ENCODE measurements at places on chromosomes 12 and 14.

- DNase-seq: no peak
These were observed 13.1 kb upstream of the ATP5F1B start for GRCh38 chr12:56658921-56659320.

- no peak for DNase-seq
These were observed 44.7 kb downstream of the TCHP start for GRCh38 chr12:109944561-109945359.

DNA sequence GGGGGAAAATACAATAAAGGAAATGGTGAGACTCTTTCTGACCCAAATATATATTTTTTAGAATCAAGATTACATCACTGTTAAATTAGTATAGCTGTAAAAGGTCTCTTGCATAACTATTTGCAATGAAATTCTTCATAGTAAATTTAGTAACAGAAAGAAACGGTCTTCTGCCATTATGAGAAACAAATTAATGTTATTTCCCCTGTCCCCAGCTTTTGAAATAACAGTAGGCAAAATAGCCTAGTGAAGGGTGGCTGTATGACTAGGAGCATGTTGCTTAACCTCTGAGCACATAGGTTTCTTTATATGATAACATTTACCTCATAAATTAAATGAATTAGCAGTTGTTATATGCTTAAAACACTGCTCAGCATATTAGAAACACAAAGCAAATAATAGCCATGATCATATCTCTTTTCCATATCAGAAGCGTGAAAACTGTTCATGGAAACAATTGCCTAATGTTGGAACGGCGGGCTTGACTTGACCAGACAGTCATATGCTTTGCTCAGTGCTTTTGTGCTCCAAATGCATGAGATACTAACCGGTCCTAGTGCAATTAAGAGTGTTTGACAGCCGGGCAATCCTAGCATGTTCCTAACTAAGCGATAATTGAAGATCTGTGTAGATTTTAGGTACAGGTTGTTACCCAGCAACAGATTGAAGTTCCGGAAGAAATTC is 24.0 kb downstream of the BHLHE41 start:
- no peak for DNase-seq

DNA sequence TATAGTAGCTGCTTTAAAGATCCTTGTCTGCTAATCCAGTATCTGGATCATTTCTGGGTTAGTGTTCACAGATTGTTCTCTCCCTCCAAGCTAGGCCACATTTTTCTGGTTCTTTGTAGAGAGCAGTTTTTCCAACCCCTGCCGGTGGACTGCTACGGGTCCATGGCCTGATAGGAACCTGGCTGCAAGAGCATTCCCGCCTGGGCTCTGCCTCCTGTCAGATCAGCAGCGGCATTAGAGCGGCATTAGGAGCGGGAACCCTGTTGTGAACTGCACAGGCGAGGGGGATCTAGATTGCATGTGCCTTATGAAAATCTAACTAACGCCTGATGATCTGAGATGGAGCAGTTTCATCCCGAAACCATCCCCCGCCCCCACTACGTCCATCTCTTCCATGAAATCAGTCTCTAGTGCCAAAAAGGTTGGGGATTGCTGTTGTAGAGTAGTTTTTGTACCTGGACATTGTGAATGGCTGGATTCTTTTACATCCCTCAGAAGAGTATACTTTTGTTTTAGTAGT is 50.4 kb downstream of the MYRFL start:
- DNase-seq: no peak

GRCh38 chr14:48536318-48536717 is 860.9 kb upstream of the MDGA2 start:
- DNase-seq: no peak

DNA sequence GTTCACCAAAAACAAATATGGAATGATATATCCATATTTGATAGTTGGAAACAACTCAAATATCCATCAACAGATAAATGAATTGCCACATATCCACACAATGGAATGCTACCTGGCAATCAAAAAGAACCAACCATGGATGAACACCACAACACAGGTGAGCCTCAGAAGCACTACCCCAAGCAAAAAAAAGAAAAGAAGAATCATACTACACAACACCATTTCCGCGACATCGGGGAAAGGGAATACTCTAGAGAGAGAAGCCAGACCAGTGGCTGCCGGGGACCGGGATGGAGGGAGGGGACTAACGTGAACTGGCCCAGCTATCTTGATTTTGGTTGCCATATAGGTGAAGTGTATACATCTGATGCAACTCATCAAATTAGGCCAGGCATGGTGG is 41.4 kb downstream of the SCARB1 start:
- no peak for DNase-seq

DNA sequence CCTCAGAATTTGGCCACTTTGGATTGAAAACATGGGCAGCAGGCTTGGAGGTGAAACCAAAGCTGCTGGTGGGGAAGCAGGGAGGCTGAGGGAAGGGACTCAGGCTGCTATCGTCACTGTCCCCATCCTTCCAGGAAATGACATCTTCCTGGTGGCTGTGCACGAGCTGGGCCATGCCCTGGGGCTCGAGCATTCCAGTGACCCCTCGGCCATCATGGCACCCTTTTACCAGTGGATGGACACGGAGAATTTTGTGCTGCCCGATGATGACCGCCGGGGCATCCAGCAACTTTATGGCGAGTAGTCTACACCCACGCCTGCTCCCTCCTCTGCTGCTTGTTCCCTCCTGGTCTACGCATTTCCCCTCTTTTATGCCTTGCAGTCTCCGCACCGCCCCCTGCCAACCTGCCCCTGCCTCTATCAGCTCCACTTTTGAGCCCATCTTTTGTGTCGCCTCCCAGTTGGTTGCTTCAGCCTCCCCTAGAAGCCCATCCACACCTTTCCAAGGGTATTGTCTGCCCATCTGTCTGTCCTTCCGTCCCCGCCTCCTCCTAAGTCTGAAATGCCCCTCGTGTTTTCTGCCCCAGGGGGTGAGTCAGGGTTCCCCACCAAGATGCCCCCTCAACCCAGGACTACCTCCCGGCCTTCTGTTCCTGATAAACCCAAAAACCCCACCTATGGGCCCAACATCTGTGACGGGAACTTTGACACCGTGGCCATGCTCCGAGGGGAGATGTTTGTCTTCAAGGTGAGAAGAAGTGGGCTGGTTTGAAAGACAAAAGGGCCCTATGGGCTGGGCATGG is 6.9 kb downstream of the MMP14 start:
- DNase-seq: no peak

- peak; percentile 42 for DNase-seq
These were observed 120.9 kb downstream of the TMTC1 start for GRCh38 chr12:29662734-29663323.

DNA sequence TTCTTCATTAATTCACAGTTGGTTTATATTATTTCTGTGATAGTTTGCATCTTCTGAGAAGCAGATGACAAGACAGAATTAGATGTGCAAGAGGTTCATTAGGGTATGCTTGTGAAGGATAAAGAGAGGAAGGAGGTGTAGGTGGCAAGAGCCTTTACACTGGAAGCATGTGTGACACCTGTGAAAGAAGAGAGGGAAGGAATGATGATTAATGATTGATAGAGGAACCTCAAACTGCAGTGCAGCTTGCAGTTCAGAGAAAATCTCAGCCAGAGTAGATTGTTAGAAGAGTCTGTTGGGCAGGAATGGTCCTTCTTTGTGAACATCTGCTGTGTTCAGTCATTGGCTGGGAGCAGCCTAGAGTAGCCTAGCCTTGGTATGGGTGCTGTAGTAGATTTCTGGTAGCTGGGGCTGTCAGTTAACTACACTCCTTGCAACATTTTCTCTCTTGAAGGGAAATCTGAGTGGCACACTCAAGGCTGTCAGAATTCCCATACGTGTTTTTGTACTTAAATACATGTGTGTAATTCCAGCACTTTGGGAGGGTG is 9.0 kb downstream of the RCOR1 start:
- DNase-seq: no peak

GRCh38 chr14:56342494-56342942 is 224.3 kb downstream of the PELI2 start:
- peak; percentile 43 for DNase-seq

DNA sequence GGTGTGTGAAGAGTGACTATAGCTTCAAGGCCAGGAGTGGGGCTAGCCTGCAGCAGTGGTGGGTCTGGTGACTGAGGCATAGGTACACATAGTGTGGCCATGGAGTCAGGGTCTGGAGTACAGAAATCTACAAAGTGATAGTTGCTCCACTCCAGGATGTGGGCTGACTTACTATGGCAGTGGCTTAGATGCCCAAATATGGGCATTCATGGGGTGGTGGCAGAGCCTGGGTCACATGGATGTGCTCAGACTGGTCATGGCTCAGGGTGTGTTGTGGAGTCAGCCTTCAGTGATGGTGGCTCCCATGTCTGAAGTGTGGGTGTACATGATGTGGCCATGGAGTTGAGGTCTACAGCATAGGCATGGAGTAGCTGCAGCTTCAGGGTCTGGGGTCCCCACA is 27.3 kb downstream of the CLEC6A start:
- DNase-seq: no peak

- DNase-seq: no peak
These were observed 209.9 kb downstream of the GALC start for GRCh38 chr14:87783071-87783470.

DNA sequence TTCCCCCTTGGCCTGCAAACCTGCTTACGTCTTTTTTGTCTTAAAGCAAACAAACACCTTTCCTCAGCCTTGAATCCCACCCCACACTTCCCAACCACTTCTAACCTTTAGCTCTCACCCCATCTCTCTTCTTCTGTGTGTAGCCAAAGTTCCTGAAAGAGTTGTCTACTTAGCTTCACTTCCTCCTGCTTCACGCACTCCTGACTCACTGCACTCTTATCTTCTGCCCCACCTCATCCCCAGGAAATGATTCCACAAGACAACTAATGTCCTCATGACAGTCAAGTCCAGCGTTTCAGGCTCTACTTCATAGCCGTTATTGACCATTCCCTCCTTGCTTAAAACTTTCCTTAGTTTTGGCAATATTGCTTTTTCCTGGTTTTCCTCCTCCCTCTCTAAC is 22.4 kb downstream of the EIF2B2 start:
- no peak for DNase-seq

All from hindlimb muscle (tissue), 1 donor.